Common myeloid progenitor, CD34-positive (primary cell): ENCODE measurements at places on chromosomes 2 and 18.

DNA sequence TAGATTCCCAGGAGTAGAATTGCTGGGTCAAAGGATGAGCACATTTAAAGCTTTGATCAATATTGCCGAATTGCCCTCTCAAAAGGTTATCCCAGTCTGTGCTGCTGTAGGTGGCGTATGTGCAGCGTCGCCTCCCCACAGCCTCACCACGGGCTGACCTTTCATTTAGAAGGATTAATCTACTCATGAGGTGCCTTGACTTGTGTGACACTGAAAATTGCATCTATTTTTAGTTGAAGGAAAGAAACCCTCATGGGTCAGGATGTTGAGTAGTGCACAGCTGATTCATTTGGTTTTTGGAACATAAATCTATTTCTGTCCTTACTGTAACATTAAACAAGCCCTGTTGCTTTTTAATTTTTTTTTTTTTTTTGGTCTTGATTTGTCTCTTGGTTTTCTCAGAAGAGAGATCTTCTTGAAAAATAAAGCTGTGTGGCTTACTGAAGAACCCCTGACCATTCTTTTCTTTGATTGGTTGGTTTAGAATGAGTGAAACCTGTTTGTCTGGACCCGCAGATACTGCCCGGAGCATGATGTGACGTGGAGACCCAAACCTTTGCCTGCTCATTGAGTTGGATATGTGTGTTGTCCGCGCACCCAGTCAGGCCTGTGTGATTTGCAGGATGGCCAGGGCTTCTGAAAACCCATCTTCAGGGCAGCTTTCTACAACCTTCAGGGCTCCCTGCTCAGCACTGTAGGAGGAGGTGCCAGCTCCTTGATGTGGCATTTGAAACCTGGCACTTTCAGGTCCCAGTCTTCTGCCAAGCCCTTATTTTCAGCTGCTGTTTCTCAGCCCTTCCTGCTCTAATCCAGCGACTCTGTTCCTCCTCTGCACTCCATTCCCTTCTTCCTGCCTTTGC, 61.0 kb downstream of the LPIN1 start:
- DNase-seq, result no peak

GRCh38 chr2:53476834-53477233, 290.8 kb upstream of the CHAC2 start:
- DNase-seq, result no peak

DNA sequence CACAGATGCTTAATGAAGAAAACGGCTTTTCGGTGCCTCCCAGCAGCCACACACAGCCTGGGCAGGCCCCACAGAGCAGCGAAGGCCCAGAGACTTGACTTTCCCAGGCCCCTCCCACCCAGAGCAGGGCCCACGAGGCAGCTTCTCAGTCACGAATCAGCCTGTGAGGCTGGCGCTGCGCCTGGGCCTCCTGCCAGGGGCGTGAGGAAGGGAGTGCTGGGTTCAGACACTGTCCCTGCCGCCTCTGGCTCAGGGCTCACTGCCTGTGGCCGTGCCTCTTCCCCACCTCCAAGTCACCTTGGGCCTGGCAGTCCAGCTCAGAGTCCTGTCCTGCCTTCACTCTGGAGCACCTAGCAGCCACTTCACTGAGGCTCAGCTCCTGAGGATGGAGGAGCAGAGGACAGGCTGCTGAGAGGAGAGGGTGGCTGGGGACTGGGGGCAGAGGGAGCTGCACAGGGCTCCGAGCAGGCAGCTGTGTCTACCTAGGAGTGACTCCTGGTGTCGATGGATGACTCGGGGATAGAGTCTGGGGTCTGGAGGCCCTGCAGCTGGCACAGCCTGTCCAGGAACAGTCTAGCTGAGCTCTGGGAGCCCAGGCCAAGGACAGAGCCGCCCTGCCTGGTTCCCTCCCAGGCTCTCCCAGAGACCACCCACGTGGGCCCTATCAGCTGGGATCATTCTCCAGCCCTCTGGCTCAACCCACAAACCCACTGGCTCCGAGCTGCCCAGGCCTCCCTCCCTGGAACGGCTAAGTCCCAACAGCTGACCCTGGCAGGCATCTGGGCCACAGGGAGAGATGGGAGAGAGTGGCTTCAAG, 36.4 kb upstream of the FOSL2 start:
- peak; percentile 88 for DNase-seq

GRCh38 chr18:45920367-45920766, 46.8 kb downstream of the EPG5 start:
- no peak for DNase-seq

DNA sequence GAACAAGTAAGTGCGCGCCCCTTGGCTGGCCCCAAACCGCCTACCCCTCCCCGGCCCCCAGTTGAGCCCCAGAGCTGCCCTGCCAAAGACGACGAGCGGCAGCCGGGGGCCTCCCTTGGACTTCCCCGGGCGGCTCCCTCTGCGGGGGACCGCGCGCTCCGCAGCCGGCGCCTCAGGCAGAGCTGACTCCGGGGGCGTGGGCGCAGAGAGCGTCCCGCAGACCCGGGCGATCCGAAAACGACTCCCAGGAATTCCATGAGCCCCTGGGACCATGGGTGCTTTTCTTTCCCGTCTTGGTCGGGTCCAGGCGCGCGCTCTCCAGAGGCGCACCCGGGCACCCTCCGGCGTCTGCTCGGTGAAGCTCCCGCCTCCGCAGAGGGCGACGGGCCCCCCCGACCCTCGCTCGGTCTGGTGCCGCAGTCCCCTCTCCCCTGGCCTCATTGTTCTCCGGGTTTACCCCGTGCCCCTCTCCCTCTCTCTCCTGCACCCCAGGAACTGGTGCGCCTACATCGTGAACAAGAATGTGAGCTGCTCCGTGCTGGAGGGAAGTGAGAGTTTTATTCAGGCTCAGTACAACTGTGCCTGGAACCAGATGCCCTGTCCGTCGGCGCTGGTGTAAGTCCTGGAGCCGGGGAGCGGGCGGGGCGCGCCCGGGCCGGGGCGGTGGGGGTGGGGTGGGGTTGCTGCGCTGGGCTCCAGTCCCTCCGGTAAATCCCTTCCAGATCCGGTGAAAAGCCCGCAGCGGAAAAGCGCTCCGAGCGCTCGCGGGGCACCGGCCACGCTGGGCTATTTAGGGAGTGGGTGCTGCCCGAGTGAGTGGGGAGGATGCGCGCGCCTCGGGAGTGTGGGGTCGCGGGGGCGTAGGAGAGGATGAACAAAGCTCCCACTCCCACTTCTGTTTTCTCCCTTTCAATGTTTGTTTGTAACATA, 776 bp downstream of the EMILIN2 start:
- peak; percentile 48 for DNase-seq

- DNase-seq, result no peak
Observed at GRCh38 chr2:233131936-233132720, 72.0 kb downstream of the INPP5D start.

GRCh38 chr2:237453671-237454070, 33.4 kb upstream of the MLPH start:
- no peak for DNase-seq

- DNase-seq, result no peak
Observed at GRCh38 chr2:15748736-15749323, 157.2 kb downstream of the DDX1 start.

- DNase-seq, result no peak
Observed at GRCh38 chr2:60853531-60853930, 27.8 kb upstream of the REL start.

DNA sequence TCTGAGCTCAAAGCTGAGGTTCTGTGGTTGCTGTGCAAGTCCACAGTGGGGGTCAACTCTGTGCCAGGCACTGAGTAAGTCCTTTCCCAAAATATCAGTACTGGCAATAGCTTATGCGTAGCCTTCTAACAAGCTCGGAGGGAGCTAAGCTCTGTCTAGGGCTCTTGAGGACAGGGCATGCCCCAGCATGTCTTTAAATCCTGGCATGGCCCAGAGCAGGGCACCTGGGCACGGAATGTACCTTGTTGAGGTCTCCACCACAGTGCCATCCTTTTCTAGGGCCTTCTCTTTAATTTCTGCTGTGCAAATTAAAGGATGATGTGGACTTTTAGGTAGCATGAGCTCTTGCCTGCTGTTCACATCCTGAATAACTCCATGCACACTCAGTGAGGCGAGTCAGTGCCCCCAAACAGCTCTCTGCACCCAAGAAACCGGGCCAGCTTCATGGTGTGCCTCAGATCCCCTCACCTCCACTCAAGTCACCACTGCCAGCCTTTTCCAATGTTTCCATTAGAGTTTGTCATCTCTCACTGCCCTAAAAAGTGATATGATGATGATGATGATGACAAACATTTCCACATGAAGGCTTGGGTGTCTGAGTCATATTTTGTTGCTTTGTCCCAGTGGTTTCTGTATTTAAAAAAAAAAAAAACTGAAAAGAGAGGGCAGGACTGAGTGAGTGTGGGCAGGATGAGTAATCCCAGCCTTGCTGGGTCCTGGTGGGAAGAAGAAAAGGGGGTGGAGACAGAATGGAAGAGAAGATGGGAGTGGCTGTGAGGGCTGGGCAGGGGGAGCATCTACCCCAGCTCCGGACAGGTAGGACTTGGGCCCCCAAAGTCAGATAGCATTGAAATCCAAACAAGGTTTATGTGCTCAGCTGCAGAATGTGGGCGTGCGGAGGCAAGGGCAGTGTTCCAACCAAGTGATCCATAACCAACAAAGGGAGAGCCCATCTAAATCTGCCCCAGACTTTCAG, 78.9 kb downstream of the ZBTB7C start:
- DNase-seq, result no peak

GRCh38 chr2:229749779-229750178, 35.4 kb upstream of the DNER start:
- DNase-seq, result no peak

GRCh38 chr18:70452501-70452900, 163.7 kb downstream of the SOCS6 start:
- DNase-seq, result no peak
